Left hindlimb (tissue), 1 donor: ENCODE measurements at places on chromosomes 6 and 20.

DNA sequence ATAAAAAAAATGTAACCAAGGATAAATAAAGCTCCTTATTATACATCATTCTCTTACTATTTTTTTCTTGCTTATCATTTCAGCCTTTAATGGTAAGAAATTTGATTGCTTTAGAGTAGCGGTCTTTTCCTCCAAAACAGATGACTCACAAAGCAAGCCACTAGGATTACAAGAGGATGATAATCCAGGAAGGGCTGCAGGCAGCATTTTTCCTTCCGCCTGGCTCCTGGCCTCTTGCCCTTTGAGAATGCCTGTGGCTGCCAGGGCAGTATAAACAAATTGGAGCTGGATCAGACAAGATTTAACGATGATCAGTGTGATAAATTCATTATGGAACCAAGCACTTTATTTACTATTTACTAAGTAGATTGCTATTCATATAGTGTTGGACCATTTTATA, 9.7 kb upstream of the FBXL4 start:
- no peak for DNase-seq

DNA sequence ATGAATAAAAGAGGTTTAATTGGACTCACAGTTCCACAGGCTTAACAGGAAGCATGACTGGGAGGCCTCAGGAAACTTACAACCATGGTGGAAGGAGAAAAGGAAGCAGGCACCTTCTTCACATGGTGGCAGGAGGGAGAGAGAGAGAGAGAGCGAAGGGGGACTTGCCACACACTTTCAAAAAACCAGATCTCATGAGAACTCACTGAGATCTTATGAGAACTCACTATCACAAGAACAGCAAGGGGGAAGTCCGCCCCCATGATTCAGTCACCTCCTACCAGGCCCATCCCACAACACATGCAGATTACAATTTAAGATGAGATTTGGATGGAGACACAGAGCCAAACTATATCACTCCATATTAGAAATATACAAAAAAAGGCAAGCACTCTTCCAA, 6.1 kb upstream of the SIRPD start:
- DNase-seq: no peak

DNA sequence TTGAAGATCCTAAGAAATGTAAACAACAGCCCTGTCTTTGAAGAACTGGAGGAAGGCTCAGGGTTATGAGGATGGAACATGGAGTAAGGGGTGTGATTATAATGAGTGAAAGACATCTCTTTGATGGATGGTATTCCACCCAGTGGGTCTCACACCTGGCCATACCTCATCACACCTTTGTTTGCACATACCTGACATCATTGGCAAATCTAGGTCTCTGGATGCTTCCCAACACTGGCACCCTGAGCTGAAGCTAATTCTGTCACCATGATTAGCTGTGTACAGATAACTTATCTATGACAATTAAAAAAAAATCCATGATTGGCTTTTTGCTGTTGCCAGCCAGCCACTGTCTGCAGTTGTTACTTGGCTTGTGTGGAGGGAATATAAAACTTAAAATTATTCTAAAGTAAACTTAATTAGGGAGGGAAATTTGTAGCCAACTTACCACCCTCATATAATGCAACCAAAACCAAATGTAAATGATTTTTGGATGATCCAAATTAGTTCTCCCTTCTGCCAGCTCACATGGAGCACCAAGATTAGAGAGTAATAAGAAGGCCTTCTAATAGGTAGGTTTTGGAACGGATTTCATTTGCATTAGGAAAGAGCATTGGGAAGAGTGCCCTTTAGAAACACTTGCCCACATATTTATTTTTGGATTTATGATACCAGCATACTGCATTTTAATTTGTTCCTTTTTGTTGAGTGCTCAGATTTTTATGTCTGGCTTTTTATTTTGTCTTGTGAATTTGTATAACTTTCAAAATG, 249.5 kb downstream of the SOX4 start:
- DNase-seq: no peak

GRCh38 chr6:344816-345340, 46.7 kb upstream of the IRF4 start:
- DNase-seq: no peak

GRCh38 chr20:49415005-49415667, 67.3 kb downstream of the KCNB1 start:
- no peak for DNase-seq

DNA sequence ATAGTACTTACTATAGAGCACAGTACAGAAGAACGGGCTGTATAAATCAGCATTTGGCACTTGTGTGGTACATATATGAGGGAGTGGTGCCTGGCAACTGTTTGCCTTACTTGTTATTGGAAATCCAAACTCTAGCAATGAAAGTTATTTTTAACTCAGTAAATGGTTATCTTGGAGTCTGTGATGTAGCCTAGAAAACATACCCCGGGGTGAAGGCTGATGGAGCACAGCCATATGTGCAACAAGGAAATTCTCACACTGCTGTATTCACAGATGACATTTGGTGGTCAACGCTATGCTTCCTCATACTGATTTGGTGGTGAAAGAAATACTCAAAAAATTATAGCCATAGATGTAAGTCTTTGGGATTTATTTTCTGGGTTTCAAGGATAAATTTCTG, 807.5 kb upstream of the FLRT3 start:
- no peak for DNase-seq

GRCh38 chr20:63043348-63044203, 36.8 kb upstream of the BHLHE23 start:
- DNase-seq: no peak

DNA sequence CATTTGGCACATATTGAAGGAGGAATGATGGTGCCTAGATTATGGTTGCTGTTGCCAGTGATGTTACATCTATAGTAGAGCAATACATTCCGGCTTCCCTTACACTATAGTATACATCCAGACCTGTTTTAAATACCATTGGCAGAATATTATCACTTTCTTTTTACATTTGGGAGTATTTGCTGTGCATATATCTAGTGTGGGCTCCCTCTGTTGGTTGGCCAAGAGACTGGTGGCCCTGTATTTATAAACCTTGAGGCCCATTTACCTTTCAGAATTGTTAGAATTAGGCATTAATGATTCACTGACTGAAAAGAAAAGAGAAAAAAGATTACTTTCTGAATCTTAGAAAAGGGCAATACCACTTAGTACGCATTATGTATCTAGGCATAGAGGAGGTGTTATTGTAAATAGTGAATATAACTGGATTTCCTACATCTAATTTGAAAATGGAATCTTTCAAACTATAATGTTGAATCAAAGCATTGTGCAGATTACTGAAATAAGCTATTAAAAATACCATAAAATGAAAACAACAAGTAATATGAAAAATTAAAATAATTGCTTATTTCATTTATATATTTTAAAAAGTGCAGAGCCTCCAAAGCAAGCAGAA, 628.8 kb upstream of the MAN1A1 start:
- DNase-seq: no peak

GRCh38 chr6:95856876-95857364, 158.9 kb upstream of the FUT9 start:
- DNase-seq: no peak

GRCh38 chr6:42407379-42407778, 44.3 kb downstream of the TRERF1 start:
- no peak for DNase-seq

DNA sequence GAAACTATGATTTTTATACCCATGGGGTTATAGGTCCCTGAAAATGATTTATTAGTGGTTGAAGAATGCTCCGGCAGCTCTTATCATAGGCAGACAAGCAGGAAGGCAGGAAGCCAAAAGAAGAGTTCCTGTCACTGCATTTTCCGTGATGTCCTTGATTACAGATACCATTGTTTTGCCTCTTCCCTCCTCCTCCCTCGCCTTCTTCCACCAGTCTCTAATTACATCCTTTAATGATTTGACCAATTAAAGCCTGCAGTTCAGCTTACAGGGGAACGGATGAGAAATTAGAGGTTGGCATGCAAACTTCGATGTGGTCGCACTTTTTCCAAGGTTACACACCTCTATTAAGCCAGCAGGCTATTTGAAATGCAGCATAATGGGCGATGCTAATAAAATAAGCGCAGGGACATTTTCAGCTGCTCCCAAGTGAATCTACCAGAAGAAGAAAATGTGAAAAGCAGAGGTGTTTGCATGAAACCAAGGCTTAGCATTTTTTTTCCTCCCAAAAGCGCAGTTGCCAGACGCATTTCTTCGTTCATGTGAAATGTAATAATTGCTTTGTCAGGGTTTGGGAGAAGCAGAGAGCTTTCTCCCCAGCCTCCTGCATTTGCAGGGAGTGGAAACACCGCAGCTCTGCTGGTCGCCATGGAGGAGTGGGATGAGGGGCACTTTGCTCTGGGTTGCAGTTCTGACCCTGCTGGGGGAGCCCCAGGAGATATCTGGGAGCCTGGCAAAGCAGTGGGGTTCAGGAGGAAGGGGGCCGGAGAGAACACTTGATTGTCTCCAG, 6.0 kb downstream of the NOX3 start:
- no peak for DNase-seq

GRCh38 chr6:130982135-130982534, 80.9 kb downstream of the EPB41L2 start:
- no peak for DNase-seq

DNA sequence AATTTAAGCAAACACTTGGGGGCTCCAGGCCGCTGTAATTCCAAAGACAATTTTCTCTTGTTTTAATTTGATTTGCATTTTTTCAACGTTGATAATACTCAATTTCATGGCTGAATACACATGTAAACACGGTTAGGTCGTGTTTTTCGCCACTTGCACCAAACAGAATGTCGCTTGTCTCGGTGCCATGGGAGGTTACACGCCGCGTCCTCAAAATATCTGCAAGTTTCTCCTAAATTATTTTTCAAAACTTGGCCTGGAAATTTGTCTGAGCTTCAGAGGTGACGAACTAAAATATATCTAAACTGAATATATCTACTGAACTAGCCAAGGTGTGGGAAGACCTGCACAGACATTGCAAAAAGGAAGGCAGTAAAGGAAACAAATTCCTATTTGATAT, 15.0 kb downstream of the FOXA2 start:
- no peak for DNase-seq

GRCh38 chr6:152642578-152643375, 5.6 kb upstream of the SYNE1 start:
- DNase-seq: peak; percentile 46
